Mesothelial cell of epicardium (in vitro differentiated cells): ENCODE measurements at places on chromosomes 1 and 21. TPM values are rescaled to one million over a fixed set of nuclear protein-coding genes. Genes with fewer than 3 reads are reported as not detected.

- DNase-seq = no peak
These were observed 187.1 kb downstream of the GRIK3 start for GRCh38 chr1:36847186-36847585.

DNA sequence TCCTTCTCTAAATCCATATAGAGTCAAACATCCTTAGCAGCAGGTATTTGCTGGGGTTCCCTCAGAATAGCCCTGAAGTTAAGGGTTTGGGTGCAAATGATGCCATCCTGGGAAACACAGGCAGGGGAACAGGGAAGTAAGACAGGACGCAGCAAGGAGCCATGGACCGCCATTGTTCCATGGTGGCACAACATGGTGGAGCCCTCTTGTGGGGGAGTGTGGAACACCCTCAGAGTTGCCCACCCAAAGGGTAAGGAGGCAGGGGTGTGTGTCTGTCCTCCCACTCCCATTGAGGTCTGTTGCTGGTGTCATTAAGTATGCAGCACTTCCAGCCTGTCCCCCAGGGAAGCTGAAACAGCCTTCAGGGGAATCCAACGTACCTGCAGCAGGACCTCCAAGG is 20.4 kb upstream of the RCAN1 start:
- no peak for DNase-seq

- DNase-seq = no peak
These were observed 26.4 kb upstream of the CLIC6 start for GRCh38 chr21:34642211-34643075.

FABP3 gene
- 4.5 to 6.7 TPM (median 4.6 TPM) in 3 replicates for total RNA-seq

- DNase-seq = no peak
These were observed 19.6 kb downstream of the IPP start for GRCh38 chr1:45730780-45731319.

- DNase-seq = no peak
These were observed 12.6 kb downstream of the KRTAP10-1 start for GRCh38 chr21:44527156-44527982.

FAM78B gene
- 0.07 to 0.16 TPM in 2 of 3 replicates, not detected in the other for total RNA-seq

DNA sequence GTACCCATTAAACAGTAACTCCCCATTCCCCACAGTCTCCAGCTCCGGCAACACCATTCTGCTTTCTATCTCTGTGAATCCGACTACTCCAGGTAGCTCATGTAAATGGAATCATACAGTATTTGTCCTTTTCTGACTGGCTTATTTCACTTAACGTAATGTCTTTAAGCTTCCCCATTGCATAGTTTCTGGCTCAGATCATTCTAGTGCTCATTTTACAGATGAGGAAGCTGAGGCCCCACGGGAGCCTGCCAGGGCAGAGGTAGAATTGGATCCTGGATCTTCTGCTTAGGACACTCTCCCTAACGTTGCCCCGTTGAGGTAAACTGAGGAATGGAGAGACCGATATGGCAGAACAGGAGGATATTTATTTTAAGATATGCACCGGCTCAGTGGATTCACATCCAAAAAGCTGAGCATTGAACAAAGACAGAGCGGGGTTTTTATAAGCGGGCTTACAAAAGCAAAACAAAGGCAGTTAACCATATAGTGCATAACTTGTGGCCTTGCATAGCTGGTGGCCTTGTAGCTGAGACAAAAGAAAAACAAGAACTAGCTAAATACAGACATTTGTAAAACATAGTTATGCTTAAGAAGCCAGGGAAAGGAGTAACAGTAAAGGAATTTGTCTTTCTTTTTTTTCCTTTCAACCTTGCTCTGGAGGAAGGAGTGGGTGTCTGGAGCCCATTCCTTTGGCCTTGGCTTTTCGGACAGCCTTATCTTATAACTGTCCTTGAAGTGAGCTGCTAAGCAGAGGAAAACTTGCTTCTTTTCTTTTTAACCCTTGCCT is 15.3 kb upstream of the KLHDC8A start:
- no peak for DNase-seq

TMEM69 gene
- total RNA-seq = 28.7 to 31.1 TPM (median 30.8 TPM) in 3 replicates

DNA sequence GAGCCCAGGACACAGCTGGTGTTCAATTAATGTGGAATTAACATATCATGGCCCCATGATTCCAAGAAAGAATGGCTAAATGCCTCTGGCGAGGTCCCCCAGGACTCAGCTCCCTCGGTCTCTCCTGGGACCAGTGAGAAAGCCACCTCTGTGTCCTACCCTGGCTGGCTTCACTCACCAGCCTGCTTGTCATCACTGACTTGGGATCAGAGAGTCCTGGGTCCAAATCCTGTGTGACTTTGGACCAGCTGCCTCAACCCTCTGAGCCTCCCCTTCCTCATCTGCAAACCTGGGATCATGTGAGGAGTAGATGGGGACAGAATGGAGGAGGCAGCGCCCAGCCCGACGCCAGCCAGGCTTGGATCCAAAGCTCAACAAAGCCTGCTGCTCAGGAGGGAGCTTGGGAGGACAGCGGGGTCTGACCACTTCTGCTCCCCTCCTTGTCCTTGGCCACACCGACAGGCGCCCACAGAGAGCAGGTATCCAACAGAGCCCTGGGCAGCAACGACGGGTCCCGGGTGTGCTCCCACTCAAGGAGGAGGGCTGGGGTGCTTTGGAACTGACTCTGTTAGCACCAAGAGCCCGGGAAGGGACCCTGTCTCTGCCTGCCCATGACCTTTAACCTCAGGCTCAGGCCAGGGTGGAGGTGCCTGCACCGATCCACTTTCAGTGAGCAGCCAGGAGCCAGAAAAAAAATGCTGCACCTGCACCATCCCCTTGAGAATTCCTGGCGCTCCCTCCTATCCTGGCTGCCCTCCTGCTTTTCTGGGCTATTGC is 3.2 kb downstream of the SH2D5 start:
- peak; percentile 32 for DNase-seq

TAS1R2 gene
- total RNA-seq = not detected in 3 replicates

- DNase-seq = no peak
These were observed 46.2 kb downstream of the ACBD6 start for GRCh38 chr1:180456191-180456590.

GRCh38 chr21:31801551-31802219 is 69.8 kb upstream of the SCAF4 start:
- no peak for DNase-seq

DNA sequence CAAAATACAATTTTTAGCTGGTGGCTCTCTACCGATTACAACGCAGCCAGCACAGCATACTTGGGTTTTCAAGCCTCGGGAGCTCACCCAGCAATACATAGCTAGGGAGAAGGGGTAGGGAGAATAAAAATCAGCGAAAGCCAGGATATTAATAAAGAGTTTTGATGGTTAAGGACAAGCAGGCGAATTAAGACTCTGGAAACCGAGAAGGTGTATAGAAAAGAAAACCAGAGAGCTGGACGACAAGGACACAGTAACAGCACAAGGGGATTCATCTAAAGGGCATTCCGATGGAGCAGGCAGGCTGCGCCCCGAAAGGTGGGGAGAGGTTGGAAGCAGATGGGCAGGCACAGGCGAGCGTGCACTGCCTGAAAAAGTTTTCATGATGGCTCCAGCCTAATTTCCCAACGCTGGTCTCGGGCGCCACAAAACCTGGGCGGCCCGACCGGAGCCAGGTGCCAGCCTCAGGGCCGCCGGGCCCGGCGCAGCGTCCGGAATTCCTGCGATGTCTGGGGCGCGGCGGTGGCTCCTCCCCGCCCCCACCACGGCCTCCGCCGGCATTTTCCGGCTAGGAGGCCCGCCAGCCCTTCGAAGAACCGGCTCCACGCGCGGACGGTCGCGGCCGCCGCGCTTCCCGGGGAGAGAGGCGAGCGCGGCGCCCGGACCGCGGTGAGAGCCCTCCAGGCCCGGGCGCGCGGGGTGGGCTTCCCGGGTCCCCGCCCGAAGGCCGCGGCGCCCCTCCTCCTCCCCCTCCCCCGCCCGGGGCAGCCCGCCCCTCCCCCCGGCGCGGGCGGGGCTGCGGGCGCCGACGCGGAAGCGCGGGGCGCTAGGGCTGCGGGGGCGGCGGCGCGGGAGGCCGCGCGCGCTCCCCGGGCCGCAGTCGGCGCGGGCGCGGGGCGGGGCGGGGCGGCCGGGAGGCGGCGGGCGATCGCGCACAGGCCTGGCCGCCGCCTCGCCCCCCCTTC is 774 bp upstream of the DYRK1A start:
- peak; percentile 81 for DNase-seq

DNA sequence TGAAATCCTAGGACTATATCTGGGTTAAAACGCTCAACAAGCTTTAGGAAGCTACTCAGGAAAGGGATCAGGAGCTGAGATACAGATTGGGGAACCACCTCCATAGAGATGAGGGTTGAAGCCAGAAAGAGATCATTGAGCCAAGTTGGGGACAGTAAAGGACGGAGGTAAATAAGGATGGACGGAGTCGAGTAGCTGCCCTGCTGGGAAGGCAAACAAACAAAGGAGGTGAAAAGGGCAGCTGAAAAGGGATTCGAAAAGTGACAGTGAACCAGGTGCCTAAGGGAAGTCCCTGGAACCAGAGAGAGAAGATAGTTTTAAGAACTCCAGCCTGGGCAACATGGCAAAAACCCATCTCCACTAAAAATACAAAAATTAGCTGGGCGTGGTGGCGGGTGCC is 6.3 kb upstream of the CAMSAP2 start:
- no peak for DNase-seq

CAMTA1 gene
- 70.4 to 78.3 TPM (median 71.4 TPM) in 3 replicates for total RNA-seq

SNAP47 gene
- 41.6 to 42.6 TPM (median 41.8 TPM) in 3 replicates for total RNA-seq

GRCh38 chr1:91661121-91661520 is 160.5 kb downstream of the CDC7 start:
- DNase-seq = no peak

MMEL1 gene
- 2.2 to 4.5 TPM (median 3.4 TPM) in 3 replicates for total RNA-seq

DNA sequence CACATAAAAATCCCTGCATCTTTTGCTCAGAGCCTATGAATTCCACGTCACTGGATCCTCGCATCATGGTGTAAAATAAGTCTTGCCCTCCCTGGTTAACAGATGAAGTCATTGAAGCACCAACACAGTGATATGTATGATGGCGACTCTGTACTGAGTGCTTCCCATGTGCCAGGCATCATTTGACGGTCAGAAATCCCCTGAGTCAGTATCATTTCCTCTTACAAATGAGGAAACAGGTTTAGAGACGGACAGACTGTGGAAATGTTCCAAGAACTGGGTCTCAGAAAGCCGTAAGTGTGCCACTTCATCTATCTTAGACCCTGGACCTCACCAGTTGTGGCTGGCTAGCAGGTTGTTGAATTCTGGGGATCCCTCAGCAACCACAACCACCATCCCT is 5.1 kb upstream of the OLFML2B start:
- DNase-seq = no peak

NPHS2 gene
- not detected in 3 replicates for total RNA-seq

DNA sequence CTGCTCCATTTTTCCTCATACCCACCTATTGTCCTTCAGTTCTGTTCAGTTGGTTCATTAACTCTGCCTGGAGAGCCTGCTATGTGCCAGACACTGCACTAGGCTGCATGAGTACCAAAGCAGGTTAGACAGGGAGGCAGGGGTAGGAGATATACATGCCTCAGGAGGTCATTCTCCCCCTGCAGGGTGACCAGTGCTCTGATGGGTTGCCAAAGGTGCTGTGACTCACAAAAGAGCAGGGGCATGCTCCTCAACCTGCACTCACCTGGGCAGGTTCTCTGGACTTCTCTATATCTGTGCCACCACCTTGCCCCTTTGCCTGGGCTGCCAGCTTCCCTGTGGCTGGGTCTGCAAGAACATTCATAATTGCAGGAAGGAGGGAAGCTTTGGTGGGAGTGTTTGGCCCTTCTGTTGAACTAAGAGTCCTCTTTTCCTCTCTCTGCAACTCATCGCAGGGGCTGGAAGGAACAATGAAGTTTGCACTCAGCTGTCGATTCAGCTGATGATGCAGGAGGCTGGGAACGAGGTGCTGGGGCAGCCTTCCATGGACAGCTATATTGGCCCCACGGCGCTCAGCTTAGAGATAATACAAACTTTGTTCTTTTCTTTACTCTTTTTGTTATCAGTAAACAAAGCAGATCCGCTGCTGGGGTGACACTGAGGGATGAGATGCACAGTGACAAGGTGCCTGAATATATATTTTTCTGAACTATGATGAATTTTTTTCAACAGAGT is 356.4 kb upstream of the PLXNA2 start:
- DNase-seq = no peak

- no peak for DNase-seq
These were observed 2.5 kb downstream of the RABGAP1L start for GRCh38 chr1:174161813-174162212.

FAM177B gene
- total RNA-seq = not detected in 3 replicates

DNA sequence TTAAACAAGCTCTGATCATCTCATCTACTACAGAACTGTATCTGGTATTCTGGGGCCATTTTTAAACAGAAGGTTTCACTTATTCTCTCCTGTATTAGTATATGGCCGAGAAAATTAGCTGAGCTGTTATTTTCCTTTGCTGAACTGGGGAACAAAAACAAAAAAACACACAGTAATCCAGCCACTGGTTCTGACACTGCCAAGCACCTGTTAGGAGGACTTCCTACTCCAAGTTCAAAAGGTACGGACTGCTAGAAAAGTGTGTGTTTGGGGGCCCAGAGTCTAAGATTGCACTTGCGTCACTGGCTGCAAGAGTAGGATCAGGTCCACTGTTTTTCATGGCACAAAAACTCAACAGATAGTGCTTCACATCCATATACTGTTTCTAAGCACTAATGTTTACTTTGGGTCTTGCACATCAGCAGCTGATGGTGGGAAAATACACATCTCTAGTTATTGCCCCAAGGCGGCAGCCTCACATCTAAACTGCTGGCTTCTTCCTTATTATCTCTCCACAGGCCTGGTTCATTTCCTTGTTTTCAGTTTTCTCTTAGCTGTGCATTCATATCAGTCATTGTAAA is 226.1 kb downstream of the FGGY start:
- DNase-seq = no peak

DNA sequence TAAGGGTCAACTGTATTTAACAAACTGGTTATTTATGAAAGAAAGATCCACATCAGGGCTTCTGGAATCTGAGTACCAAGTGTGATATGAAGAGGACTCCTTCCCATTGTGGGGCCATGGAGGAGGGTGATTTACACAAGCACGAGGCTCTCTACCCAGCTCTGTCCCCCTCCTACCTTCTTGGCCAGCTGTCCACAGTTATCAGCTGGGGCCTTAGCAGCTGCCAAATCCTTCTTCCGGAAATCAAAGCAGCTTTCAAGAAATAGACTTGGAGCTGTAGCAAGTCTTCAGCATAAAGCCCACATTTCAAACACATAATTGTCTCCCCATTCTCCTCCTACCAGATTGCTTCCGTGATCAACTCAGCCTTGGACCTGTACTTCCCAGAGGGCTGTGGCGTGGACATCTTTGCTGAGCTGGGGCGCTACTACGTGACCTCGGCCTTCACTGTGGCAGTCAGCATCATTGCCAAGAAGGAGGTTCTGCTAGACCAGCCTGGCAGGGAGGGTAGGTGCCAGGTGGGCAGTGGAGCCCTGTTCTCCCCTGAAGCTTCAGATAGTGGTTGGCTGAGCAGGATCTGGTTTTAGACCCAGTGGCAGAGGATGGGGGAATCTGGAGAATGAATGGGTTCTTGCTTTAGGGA is 15.5 kb downstream of the AZIN2 start:
- no peak for DNase-seq

DNA sequence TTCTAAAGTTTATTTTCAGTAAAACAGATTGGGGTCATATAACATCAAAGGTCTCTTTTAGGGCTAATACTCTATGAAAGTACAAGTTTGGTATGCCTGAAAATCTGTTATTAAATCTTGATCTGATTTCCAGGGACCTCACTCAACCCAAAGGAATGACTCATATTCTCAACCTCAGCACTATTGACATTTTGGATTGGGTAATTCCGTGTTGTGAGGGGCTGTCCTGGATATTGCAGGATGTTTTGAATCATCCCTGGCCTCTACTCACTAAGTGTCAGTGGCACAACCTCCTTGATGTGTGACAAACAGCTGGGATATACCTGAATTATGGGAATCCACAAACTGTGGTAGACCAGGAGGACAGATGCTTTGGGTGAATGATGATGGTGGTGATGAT is 51.5 kb upstream of the CYP2J2 start:
- DNase-seq = no peak

VHLL gene
- total RNA-seq = 0.42 TPM in 1 of 3 replicates, not detected in the others

S100A4 gene
- total RNA-seq = 7.8 to 12.7 TPM (median 10.2 TPM) in 3 replicates

USH2A gene
- total RNA-seq = 0.02 to 0.05 TPM (median 0.04 TPM) in 3 replicates

ESPN gene
- total RNA-seq = 1.2 to 1.6 TPM (median 1.4 TPM) in 3 replicates
